ENCODE measurements at places on chromosomes 13 and 19.
A peak's percentile ranks its signal among the peaks of the same experiment; 100 is the strongest.

DNA sequence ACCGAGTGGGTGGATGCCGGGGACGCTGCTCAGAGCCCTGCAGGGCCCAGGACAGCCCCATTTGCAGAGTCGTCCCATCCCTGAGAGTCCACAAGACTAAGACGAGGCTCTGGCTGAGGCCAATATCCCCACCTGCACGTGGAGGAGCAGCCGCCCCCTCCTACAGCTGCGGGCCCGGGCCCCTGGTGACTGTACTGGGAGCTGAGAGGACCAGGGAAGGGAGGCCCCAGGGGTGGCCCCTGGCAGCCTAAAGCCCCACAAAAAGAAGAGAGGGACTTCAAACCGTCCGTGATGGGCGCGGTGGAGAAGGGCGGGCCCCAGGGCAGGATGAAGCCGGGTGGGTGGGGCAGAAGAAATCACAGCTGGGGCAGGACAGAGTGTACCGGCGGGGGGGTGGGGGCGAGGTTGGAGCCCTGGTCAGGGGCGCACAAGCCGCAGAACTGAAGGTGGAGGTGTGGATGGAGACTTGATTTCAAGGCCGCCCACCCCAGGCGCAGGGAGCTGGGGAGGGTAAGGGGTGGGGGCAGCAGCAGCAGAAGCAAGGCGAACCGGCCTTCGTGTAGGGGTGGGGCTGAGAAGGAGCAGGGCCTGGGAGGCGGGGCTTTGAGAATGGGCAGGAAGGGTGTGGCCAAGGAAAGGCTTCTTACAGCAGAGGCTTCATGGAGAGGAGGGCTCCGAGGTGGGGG is 12.9 kb downstream of the CFD start:
- DNase-seq, result no peak

- DNase-seq, result no peak
Observed at GRCh38 chr13:50668691-50669271, 174.7 kb downstream of the DLEU7 start.

DNA sequence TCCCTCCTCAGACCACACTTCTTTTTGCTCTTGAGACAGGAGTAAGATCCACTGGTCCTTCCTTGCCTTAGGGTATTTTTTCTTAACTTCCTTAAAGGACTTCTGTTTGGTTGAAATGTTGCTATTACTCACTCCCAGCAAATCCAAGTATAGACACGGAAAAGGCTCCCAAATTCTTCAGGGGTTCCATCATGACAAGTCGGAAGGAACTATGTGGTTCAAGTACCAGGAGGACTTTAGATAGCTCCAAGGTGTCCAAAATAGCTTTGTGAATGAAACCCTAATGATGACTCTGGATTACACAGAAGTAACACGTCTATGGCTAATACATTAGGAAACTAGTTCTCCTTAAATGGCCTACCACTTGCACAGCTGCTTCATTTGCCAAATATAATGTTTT is 238.7 kb downstream of the KCTD12 start:
- no peak for DNase-seq

- no peak for DNase-seq
Observed at GRCh38 chr13:55029280-55029679, 2000.7 kb downstream of the OLFM4 start.

GRCh38 chr19:33047422-33047821 is 17.3 kb downstream of the RHPN2 start:
- peak; percentile 61 for DNase-seq

DNA sequence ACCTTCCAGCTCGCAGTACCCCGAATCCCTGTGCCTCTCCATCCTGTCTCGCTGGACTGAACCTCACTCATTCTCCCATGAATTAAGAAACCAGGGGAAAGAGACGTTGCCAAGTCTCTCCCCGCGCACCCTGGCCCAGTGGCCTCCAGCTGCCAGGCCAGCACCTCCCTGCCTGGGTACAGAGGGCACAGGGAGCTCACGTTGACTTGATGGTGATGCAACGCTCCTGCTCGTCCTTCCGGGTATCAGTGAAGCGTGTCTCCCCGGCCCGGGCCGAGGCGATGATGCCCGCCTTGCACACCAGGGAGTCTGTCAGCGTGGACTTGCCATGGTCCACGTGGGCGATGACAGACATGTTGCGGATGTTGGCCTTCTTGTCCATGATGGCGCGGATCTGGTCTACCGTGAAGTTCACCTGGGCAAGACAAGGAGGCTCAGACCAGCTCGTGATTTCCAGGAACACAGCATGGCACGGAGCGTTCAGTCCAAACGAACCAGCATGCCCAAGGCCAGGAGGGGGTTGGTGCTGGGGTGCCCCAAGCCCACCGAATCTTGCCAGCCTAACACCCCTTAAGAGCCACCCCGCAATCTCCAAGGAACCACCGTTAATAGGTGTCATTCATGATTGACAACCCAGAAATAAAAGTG is 1.2 kb downstream of the EEF2 start:
- DNase-seq, result peak; percentile 45

- DNase-seq, result no peak
Observed at GRCh38 chr13:33876716-33877394, 58.9 kb downstream of the RFC3 start.

- DNase-seq, result peak; percentile 88
Observed at GRCh38 chr19:49149652-49150105, 5.5 kb downstream of the HRC start.

- DNase-seq, result no peak
Observed at GRCh38 chr19:3154957-3155736, 19.3 kb downstream of the GNA15 start.
